ENCODE measurements at places on chromosomes 12 and 14.

- no peak for DNase-seq
These were observed 115.7 kb downstream of the LGMN start for GRCh38 chr14:92632546-92633273.

- no peak for DNase-seq
These were observed 53.4 kb downstream of the ELK3 start for GRCh38 chr12:96247563-96247962.

DNA sequence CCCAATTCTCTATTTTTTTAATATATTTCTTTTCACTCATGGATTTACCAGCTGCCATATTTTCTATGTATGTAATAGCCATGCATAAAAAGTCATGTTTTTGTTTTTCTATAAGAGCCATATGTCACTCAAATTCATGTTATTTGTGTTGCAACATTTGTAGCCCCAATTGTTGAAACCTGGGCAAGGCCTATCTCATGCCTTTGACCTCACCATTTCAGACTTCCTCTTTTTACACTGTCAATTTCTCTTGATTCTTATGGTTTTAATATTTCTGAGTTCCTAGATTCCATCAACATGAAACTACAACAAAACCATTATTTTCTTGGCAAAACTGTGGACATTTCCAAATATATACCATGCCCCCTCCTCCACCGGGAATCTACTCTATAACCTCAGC lies 647.5 kb downstream of the C12orf50 start:
- no peak for DNase-seq

DNA sequence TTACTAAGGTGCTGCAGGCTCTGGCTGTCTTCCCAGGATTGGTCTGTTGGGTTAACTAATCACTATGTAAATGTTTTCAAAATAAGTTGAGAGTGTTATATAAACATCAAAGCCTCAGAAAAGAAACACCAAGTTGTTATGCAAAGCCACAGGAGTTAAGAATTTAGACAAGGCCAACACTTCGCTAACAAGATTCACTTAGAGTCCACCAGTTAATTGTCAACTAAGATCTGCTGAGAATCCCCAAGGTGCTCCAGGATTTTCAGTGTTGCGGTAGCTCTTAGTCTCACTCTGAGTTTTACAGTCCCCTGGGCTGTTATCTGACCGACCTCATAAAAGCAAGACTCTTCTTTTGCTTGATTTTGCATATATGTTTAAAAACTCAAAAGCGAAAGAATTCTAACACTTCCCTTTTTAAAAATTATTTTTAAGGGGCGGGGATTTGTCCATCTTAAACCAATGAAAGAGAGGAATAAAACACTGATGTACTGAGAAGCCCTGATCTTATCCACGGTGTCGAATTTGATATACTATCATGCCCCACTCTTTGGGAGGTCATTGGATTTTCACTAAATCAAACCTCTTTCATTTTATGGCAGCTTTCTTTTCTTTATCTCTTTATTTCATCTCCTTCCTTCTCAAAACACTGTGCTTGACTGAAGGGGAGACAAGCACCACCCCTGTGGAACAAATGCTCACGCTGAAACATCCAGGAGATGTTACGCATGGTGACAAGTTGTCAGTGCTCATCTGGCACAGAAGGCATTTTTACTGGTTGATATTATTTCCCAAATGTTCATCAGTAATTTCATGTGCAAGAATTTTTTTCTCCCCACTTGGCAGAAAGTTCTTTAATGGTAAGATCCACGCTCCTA lies 7.0 kb downstream of the NIN start:
- no peak for DNase-seq

DNA sequence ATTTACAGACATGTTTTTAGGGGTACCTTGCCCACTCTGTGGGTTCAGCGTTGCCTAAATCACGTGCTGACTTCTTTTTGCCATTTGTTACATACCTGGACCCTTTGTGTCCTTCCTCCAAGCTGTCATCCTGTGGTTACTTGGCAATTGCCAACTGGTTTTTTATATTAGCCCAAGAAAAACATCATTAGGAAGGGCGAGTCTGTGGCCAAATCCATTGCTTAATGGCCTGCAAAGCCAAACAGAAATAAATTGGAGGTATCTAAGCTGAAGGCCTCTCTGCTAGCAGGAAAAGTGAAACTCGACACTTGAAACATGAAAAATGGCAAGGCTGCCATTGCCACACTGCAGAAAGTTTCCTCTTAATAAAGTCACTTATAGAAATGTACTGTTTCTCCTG lies 190.4 kb downstream of the NUAK1 start:
- no peak for DNase-seq

GRCh38 chr14:105939810-105940508 lies 413.6 kb downstream of the TMEM121 start:
- DNase-seq = no peak

- no peak for DNase-seq
These were observed 21.4 kb upstream of the HECTD1 start for GRCh38 chr14:31229009-31229408.

- no peak for DNase-seq
These were observed 2.4 kb downstream of the RILPL1 start for GRCh38 chr12:123531091-123531490.

DNA sequence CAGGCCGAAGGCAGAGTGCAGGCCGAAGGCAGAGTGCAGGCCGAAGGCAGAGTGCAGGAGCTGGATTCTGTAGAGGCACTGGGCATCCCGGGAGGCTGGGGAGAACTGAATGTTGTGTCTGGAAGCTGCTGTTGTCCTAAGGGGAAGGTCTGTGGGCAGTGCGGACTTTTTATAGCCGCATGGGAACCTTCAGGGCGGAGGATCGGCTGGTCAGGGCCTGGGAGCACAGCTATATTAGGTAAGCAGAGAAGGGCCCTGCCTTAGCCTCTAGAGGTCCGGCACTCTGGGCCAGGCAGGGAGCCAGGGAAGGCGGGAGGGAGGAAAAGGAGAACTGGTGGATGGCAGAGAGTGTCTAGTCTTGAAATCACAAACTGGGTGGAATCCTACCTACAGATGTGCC lies 14.2 kb downstream of the CABP1 start:
- DNase-seq = no peak

DNA sequence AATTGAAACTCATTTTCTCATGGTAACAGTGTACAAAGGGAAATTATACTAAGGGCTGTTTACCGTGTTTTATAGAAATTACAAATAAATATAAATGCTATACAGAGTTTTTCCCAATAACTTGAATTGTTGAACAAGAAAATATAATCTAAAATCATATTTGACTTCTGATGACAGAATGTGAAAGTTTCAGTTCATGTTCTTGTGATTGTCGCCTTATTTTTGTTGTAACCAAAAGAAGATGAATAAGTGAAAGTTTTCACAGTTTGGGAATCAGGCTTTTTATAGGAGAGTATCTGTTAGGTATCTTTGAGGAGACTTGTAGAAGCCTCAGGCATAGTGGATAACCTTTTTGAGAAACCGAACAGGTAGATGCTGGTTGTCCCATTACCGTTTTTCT lies 28.1 kb downstream of the ANO6 start:
- DNase-seq = no peak

GRCh38 chr14:35339761-35340406 lies 47.7 kb downstream of the PSMA6 start:
- no peak for DNase-seq

DNA sequence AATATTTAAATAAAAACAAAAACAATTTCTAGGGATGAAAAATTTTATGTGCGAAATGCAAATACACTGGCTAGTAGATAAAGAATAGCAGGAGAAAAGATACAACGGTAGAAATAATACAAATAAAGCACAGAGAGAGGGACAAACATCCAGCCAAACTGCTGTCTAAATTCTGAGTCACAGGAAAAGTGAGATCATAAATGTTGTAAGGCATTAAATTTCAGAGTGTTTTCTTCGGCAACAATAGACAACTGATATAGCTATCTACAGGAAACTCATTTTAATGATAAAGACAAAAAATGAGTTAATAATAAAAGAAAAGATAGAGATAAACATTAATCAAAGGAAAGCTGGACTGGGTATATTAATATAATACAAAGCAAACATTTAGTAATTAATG lies 122.2 kb downstream of the NTS start:
- no peak for DNase-seq

GRCh38 chr12:21971344-21971743 lies 30.1 kb upstream of the ABCC9 start:
- DNase-seq = no peak

- no peak for DNase-seq
These were observed 300.9 kb downstream of the ACSS3 start for GRCh38 chr12:81378601-81379285.

- DNase-seq = no peak
These were observed 143.1 kb downstream of the AACS start for GRCh38 chr12:125208334-125208733.

DNA sequence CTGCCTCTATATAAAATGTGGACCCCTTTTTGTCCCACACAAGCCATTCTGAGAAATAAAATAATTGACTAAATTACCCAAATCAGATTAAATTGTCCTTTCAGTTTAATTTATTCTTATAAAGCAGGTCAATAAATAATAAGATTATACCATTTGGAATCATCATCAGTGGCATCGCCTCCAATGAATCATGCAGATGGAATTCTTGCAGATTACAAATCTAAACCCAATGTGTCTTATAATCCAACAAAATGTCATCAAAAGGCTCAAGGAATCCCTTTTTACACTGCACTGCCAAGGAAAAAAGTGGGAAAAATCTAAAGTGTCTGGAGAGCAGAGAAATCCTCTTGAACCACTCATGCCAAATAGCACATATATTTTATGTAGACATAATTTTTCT lies 138.2 kb upstream of the TSPAN8 start:
- DNase-seq = no peak

GRCh38 chr12:105740369-105740768 lies 398.4 kb downstream of the NUAK1 start:
- DNase-seq = no peak

DNA sequence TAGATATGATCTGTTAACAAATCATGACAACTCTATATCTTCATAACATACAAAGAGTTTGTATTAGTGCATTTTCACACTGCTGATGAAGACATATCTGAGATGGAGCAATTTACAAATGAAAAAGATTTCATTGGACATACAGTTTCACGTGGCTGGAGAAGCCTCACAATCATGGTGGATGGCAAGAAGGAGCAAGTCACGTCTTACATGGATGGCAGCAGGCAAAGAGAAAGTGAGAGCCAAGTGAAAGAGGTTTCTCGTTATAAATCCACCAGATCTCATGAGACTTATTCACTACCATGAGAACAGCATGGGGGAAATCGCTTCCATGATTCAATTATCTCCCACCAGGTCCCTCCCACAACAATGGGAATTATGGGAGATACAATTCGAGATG lies 157.6 kb downstream of the DUSP6 start:
- no peak for DNase-seq

DNA sequence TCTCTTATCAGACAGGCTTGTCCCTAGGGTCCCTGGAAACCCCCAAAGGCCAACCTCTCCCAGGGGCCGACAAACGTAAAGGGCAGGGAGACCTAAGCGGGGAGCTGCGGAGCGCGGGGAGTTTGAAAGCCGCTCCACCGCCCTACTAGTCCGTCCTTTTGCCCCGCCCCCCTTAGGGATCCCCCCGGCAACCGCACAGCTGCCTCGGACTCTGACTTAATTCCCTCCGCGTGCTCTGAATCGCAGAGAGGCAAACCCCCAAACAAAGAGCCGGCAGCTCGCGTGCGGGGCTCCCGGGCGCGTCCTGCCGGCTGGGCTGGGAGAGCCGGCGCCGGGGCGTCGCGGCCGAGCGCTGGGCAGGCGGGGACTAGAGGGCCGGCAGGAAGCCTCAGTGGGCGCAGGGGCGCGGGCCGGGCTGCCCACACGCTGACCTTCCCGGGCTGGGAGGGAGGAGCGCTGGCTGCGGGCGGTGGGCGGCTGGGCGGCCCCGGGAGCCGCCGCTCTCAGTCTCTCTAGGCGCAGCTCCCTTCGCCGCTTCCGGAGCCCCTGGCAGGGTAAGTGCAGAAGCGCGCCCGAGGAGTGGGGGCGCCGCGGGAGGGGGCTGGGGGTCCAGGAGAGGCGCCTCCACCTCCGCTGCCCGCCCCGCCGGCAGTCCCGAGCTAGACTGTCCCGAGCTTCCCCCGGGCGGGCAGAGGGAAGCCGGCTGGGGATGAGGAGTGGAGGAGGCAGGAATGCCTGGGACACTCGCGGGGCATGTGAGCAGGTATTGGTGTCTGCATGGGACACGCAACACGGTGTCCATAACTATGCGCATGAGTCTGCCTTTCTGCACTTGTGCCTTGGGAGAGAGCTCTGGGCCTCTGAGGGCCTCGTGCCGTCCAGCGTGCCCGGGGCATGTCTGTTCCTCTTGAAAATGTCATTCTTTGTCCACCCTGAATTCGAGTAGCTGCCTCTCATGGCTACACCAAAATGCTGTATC lies at the start of gene TSPAN11:
TSPAN11 (plus strand) TSS at position 506 of the 979 bp plus-strand sequence. CDS start 27,244 bp downstream, outside the sequence.
- DNase-seq = no peak

DNA sequence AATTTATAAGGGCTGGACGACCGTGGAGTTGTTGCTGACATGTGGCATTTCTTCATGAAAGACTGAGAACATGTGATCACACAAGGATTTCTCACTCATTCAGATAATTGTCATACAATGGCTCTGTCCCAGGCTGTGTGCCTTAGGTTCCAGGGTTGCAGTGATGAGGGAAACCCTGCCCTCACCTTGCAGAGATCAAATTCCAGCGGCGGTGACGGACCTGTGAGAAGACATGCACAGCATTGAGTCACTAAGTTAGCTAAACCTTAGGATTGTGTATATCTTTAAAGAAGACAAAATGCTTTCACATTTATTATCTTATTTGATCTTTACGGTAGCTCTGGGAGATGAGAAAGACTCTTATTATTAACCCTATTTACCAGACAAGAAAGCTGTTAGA lies 1029.1 kb downstream of the BCL11B start:
- DNase-seq = no peak

GRCh38 chr12:18716236-18716635 lies 21.6 kb downstream of the PLCZ1 start:
- DNase-seq = no peak

GRCh38 chr12:41919048-41919447 lies 225.6 kb downstream of the GXYLT1 start:
- DNase-seq = no peak

DNA sequence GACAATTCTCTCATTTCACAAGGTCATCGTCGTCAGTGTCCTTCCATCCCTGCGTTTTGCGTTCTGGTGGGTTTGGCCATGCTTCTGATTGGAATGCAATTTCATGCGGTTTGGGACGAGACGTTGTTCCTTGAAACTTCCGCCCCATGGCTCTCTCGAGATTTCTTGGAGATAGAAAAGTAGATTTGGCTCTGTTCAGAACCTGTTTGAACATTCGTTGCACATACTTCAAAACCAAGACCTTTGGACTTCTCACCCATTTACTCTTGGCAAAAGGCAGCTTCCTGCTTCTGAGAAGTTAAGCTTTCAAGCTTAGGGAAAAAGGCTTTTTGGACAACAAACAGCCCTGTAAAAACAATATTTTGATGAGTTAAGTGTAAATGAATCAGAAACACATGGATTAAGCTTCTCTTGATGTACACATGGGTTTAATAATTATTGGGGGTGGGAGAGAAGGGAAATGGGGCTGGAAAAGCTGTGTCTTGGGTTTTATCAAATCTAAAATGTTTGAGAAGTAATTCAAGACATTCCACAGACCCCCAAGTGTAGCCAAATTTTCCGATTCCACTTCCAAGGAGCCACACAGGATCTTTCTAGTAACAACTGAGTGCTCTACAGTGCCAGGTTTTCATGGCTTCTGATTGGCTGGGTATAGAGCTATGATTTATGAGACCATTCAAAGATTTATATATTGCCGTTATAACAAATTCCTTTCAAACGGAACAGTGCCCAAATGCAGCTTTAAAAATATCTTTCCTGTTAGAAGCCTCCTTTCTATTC lies 467.2 kb downstream of the MED13L start:
- no peak for DNase-seq

Data from upper lobe of right lung (tissue), 1 donor.